ENCODE measurements at places on chromosomes 3 and 15.

- no peak for DNase-seq
Measured at GRCh38 chr3:134348524-134348923, 25.7 kb downstream of the AMOTL2 start.

GRCh38 chr15:56933811-56934210, 15.4 kb downstream of the TCF12 start:
- DNase-seq = no peak

DNA sequence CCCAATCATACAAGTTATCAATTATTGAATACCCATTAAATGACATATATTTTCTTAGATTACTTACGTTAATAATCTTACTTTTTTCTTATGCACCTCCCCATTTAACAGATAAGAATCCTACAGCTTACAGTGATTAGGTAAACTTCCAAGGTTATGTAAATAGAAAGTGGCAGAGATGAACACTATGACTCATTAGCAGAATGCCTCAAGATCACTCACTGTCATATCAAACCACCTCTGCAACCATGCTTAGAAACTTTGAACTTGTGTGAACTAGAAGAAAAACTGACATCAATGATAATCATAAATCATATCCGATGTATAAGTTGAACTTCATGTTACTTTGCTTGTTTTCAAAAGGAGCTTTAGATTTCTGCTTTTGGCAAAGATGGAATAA, 911.6 kb upstream of the ARPP21 start:
- DNase-seq = no peak

- no peak for DNase-seq
Measured at GRCh38 chr15:77025941-77026411, 31.1 kb downstream of the PSTPIP1 start.

DNA sequence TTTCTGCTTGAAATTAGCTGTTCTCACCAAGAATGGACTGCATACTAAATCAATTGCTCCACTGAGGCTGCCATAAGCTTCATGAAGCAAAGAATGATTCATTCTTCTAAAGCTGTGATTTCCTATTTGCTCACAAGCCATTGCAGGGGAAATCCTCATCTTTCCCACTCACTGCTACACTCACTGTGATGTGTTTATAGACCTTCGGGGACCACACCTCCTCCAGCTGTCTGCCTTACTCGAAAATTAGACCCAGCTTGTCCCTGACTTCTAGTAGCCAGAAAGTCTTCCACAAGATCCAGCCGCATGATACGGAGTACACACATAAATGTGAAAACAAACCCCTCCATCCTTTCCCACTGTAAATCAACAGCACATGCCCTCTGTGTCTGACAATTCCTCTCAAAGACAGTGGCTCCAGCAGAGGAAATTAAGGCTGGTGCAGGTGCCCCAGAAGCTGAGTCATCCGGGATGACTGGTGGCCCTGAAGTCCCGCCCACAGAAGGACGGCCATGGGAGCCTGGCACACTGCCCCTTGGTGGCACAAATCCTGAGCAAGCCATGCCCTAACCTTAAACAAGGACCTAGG, 172.0 kb downstream of the STT3B start:
- no peak for DNase-seq

DNA sequence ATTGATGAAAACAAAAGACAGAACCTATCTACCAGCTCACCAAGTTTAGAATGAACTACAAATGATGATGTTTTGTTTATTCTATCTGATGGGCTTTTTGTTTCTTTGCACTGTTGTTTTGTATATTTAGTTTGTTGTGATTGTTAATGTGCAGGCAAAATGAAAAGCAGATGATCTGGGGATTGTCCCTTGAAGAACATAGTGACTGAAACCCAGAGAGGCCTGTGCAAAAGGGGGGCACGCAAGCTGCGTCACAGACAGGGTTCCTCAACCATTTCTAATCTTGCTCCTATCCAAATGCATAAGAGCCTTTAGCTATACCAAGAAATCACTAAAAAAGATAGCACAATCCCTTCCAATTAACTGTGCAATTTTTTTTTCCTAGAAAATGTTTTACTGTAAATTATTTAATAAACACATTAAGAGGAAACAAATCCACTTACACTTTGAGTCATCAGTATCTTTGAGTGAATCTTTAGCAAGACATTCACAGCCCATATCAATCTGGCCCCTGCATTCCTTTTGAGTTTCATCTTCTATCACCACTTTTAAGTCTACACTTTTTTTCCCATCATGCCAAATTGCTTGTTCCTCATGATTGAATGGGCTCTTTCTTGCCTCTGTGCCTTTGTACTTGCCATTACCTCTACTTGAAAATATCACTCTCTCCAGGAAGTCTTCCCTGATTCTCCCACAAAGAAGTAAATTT, 220.3 kb downstream of the ATP8B4 start:
- DNase-seq = no peak

DNA sequence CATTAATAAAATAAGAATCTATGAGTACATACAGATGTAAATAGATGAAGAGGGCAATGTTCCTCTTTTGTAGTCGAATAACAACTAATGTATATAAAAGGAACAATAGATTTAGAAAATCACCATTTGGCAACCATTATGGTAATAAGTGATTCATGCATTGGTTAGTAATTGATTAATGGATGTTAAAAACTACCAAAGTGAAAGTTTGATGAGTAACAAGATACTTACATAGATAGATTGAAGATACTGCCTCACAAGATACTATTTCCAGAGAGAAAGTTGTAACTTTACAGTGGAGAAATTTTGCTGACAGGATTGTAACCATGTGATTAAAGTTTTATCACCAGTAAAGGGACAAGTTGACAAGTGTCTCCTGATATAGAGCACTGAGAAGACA, 55.0 kb downstream of the TCF12 start:
- no peak for DNase-seq

GRCh38 chr3:56956906-56957305, 103.6 kb upstream of the SPATA12 start:
- no peak for DNase-seq

DNA sequence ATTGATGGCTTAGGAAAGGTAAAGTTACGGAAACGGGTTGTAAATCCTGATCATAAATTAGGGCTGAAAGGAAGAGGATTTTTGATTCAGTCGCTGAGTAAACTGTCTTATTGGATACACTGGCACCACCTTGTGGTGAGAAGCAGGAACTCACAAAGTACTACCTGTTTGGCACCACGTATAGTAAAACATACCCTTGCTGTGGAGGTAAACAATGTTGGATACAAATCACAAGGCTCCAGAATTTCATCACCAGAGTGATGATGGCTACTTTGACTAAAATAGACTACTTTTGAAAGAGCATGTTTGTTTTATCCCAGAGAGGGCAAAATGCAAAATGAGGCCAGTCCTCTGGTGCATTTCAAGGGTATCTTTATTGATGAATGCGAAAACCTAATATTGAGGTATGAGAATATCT, 216.9 kb downstream of the IGSF11 start:
- DNase-seq = no peak

All from brain pericyte (primary cell).